ENCODE measurements at places on chromosomes 3 and 15.

GRCh38 chr3:134018406-134018805 lies 11.3 kb downstream of the SLCO2A1 start:
- DNase-seq, result no peak

- no peak for DNase-seq
Observed at GRCh38 chr3:104933972-104934371, 432.7 kb upstream of the ALCAM start.

GRCh38 chr3:105876780-105877327 lies 8.0 kb upstream of the CBLB start:
- DNase-seq, result no peak

GRCh38 chr15:80418892-80419537 lies 14.8 kb downstream of the ARNT2 start:
- DNase-seq, result no peak

- DNase-seq, result no peak
Observed at GRCh38 chr15:93524432-93524831, 435.4 kb upstream of the RGMA start.

- DNase-seq, result no peak
Observed at GRCh38 chr3:23085261-23085660, 117.9 kb upstream of the UBE2E2 start.

- no peak for DNase-seq
Observed at GRCh38 chr3:58176827-58177489, 33.8 kb downstream of the DNASE1L3 start.

- no peak for DNase-seq
Observed at GRCh38 chr3:81216192-81216591, 545.3 kb downstream of the GBE1 start.

DNA sequence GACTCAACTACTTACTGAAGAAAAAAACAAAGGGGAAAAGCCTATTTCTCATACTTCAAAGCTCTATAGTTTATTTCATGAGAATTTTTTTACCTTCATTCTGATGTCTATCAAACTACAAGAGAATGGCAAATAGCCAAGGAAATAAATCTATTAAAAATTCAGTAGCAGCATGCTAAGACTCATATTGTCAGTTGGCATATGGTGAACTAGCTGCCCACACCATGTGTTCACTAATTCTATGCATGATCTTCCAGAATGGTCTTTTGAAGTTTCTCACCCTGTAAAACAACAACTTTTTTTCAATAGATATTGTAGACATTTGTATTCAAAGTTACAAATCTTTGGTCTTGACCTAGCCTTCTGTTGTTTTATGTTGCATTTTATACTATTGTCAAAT lies 386.2 kb downstream of the RSL24D1 start:
- no peak for DNase-seq

GRCh38 chr15:88637436-88637835 lies 1.4 kb upstream of the ISG20 start:
- no peak for DNase-seq

GRCh38 chr15:56992725-56993124 lies 74.3 kb downstream of the TCF12 start:
- DNase-seq, result no peak

- DNase-seq, result no peak
Observed at GRCh38 chr3:169879845-169880575, 10.3 kb upstream of the LRRC31 start.

GRCh38 chr3:30245858-30246622 lies 360.4 kb upstream of the TGFBR2 start:
- DNase-seq, result no peak

GRCh38 chr3:134161898-134162615 lies 88.6 kb downstream of the RYK start:
- DNase-seq, result no peak

DNA sequence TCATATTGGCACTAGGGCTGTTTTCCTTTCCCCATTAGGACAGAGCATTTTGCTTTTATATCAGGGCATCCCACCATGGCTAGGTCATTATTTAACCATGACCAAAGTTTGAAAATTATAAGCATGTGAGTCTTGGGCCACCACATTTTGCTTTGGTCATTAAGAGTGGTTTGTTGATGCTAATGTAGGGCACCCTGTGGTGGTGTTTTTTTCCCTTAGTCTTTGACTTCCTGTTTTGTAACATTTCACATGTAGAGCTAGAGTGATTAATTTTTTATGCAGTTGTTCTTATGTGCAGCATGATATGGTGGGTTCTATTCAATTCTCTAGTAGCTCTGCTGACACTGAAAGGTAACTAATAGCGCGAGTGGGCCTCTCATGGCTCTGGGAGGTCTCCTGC lies 249.6 kb upstream of the ROBO1 start:
- peak; percentile 0 for DNase-seq

- DNase-seq, result no peak
Observed at GRCh38 chr3:121871430-121871829, 22.8 kb upstream of the SLC15A2 start.

- DNase-seq, result no peak
Observed at GRCh38 chr3:170760174-170760526, 109.8 kb downstream of the RPL22L1 start.

GRCh38 chr3:112633191-112633590 lies 7.8 kb downstream of the CCDC80 start:
- no peak for DNase-seq

DNA sequence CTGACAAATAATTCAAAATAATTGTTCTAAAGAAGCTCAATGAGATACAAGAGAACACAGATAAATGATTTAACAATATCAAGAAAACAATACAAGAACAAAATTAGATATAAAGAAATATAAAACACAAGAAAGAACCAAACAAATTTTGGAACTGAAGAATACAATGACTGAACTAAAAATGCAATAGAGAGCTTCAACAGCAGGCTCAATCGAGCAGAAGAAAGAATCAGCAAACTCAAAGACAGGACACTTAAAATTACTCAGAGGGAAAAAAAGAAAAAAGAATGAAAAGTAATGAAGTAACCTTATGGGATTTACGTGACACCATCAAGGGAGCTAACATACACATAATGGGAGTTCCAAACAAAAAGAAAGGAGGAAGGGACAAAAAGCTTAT lies 32.1 kb downstream of the CCDC54 start:
- no peak for DNase-seq

DNA sequence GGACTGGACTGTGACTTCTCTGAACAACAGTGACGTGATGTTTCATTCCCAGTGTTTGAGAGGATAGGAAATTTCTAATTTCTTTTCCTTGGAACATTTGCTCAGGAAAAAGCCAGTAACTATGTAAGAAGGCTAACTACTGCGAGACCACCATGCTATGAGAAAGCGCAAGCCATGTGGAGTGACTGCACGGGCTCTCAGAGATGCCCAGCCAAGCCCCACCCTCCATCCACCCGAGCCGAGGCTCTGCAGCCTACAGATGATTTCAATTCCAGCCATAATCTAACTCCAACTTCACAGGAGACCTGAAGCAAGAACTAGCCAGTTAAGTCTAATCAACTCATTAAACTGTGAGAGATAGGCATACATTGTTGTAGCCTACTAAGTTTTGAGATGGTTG lies 124.3 kb downstream of the GREM1 start:
- DNase-seq, result no peak

DNA sequence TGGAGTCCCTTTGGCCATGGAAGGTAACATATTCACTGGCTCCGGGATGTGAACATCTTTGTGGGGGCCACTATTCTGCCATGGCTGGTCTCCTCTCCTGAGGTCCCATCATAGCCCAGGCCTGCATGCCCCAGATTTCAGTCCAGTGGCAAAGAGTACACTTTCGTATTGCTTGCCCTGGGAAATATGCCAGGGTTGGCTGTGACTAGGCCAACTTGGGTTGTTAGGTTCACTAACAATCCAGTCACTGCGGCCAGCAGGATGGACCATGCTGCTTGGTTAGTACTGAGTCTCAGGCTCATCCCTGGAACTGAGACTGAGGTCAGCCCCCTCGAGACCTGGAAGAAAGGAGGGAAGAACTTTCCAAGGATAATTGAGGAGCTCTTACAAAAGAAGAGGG lies 9.8 kb upstream of the EEFSEC start:
- DNase-seq, result no peak

- no peak for DNase-seq
Observed at GRCh38 chr3:167466966-167467365, 6.9 kb downstream of the SERPINI2 start.

DNA sequence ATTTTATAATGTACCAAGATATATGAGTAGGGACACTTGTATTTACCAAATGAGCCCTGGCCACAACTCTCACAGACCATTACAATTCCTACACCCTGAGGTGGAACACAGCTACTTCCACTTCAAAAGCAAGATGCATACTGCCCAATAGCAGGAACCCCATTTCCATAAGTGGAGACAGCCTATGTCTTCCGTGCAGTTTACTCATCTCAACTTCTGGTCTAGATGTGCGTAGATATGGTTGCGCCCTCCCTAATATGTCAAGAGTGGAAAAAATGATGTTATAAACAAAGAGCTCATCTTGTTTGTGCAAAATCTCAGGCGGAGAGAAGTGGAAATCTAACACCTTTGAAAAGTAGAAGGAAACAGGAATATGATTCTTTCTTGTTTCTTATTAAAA lies 44.6 kb downstream of the RAB27A start:
- no peak for DNase-seq

All from NCI-H1417 treated with DMSO at 0.1 percent for 48 hours (cell line).